ENCODE measurements at places on chromosomes 4 and X.

DNA sequence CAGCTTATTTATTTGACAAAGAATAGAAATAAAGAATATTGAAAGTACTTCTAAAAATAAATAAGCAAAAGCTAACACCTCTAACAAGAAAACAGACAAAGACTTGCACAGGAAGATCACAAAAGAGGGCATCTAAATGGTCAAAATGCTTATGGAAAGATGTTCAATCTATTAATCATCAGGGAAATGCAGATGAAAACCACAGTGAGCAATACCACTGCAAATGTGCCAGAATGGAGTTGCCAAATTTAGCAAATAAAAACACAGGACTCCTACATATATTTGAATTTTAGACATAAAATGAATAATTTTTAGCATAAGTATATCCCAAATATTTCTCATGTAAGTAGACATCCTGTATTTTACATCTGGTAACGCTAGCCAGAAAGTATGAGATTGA is 56.1 kb upstream of the HPGD start:
- no peak for DNase-seq

DNA sequence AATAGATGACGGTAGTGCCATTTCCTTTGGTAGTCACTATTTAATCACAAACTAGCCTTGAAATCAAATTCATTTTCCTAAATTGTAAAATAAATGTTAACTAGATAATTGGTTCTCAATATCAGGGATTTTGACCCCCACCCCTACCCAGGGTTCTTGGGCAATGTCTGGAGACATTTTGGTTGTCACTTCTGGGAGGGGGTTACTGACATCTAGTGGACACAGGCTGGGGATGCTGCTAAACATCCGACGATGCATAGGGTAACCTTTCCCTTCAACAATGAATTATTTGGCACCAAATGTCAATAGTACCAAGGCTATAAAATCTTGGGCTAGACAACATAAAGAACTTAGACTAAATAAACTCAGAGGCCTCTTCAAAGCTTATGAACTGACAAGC is 285.8 kb upstream of the TRPC5 start:
- no peak for DNase-seq

- no peak for DNase-seq
Observed at GRCh38 chrX:18895189-18895951, 88.5 kb downstream of the PHKA2 start.

GRCh38 chr4:7773401-7774180 is 166.1 kb downstream of the AFAP1 start:
- no peak for DNase-seq

GRCh38 chr4:107824350-107825071 is at the start of gene SGMS2:
TSS of gene SGMS2 (plus strand) at chr4:107824932. CDS start at chr4:107895554, 70,622 bp downstream.
- DNase-seq = peak; percentile 4

DNA sequence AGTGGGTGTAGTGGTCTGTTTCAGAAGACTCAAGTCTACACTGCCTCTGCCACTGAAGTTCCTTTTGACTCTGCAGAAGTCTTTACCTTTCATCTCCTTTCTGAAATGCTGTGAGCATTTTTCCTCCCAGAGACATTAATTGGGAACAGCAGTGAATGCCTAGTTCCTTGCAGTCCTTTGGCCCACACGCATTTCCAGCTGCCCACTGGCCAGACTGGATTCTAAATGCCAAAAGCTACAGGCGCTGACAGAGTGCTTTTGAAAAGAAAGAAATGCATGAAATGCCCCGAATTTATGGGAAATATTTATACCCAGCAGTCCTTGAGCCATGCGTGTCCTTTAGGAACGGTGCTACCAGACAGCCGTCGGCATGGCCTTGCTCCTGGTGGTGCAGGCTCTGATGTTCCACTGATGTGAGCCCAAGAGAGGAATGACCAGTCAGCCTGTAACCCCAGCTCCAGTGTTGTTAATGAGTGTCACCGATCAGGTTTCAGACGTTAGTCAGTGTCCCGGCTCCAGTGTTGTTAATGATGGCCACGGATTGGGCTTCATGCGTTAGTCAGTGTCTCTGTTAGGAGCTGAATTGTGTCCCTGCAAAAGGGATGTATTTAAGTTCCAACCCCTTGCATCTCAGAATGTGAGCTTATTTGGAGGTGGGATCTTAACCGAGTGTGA is 132.6 kb downstream of the TBL1X start:
- DNase-seq = no peak

- DNase-seq = no peak
Observed at GRCh38 chr4:162793571-162793970, 373.1 kb downstream of the NAF1 start.

DNA sequence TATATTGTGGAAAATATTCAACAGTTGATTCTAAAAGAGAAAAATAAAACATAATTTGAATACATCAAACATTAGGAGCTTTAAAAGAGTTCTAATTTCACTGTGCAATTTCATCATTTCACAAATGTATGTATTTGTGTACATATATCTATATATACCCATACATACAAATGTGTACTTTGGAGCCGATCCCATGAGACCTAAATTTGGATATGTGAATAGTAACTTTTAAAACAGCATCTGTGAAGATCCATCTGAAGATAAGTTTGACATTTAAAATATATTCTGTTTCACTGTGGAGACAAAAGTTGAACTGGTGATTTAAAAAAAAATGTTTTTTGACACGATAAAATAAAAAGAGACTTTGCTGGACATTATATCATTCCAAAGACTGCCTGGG is 374.0 kb downstream of the TMA16 start:
- DNase-seq = no peak

DNA sequence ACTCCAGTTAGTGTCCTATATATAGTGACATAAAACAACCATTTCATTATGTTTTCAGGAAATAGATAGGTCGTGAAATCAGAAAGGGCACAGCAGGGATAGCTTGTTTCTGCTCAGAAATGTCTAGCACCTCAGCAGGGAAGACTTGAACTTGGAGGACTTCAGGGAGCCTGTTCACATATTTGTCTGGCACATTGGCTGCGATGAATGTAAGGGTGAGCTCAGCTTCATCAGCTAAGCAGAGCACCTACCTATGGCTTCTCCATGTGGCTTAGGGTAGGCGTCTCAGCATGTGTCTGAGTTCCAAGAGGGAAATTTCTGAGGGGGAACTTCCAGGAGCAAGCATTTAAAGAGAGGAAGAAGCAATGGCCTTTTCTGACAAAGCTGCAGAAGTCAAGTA is 126.2 kb downstream of the PCDH10 start:
- DNase-seq = no peak

GRCh38 chr4:152052451-152053057 is 291.7 kb upstream of the GATB start:
- DNase-seq = no peak

GRCh38 chr4:123619326-123619725 is 222.7 kb downstream of the SPRY1 start:
- no peak for DNase-seq
